ENCODE measurements at places on chromosomes 7 and 10. TPM values are rescaled to one million over a fixed set of nuclear protein-coding genes. Genes with fewer than 3 reads are reported as not detected.

The OR2A5 gene
- total RNA-seq: not detected

The JAKMIP3 gene
- 1.5 TPM for total RNA-seq

The BTBD16 gene
- total RNA-seq: not detected

The TIMM23 gene
- total RNA-seq: 86.0 TPM

The IFT22 gene
- total RNA-seq: 28.5 TPM

The CRYGN gene
- 0.43 TPM for total RNA-seq

The CCDC126 gene
- 10.8 TPM for total RNA-seq

The POLL gene
- 15.8 TPM for total RNA-seq

The JCAD gene
- total RNA-seq: 25.5 TPM

The LAMB1 gene
- 62.1 TPM for total RNA-seq

The ACBD7 gene
- not detected for total RNA-seq

The TMEM229A gene
- not detected for total RNA-seq

The TNS3 gene
- total RNA-seq: 43.2 TPM

The ZNF365 gene
- total RNA-seq: not detected

The PRKRIP1 gene
- 9.8 TPM for total RNA-seq

The IQCE gene
- total RNA-seq: 9.9 TPM

The KIAA1217 gene
- 38.2 TPM for total RNA-seq

The PKD2L1 gene
- total RNA-seq: not detected

The NPSR1 gene
- not detected for total RNA-seq

The ARMS2 gene
- total RNA-seq: not detected

The SORCS1 gene
- 1.7 TPM for total RNA-seq

The GRID2IP gene
- not detected for total RNA-seq

The MMD2 gene
- not detected for total RNA-seq

The DNAJC12 gene
- 5.4 TPM for total RNA-seq

The ASB10 gene
- total RNA-seq: 42.6 TPM

The TAS2R3 gene
- 0.32 TPM for total RNA-seq

The PRLHR gene
- total RNA-seq: not detected

The PTF1A gene
- not detected for total RNA-seq

The KCNIP2 gene
- total RNA-seq: 516 TPM

The MYL7 gene
- 2,290 TPM for total RNA-seq

The CLCN1 gene
- 0.08 TPM for total RNA-seq

The TAS2R16 gene
- total RNA-seq: not detected

The MAD1L1 gene
- total RNA-seq: 17.9 TPM

The GJD4 gene
- total RNA-seq: not detected

The SEMA3A gene
- total RNA-seq: 2.2 TPM

Measured in Right ventricle myocardium superior (tissue), 1 donor.